ENCODE measurements at places on chromosomes 11 and 22.

- no peak for DNase-seq
Observed at GRCh38 chr11:4704790-4705334, 278 bp downstream of the MMP26 start.

GRCh38 chr11:117175104-117175503, 3.4 kb upstream of the SIDT2 start:
- no peak for DNase-seq

DNA sequence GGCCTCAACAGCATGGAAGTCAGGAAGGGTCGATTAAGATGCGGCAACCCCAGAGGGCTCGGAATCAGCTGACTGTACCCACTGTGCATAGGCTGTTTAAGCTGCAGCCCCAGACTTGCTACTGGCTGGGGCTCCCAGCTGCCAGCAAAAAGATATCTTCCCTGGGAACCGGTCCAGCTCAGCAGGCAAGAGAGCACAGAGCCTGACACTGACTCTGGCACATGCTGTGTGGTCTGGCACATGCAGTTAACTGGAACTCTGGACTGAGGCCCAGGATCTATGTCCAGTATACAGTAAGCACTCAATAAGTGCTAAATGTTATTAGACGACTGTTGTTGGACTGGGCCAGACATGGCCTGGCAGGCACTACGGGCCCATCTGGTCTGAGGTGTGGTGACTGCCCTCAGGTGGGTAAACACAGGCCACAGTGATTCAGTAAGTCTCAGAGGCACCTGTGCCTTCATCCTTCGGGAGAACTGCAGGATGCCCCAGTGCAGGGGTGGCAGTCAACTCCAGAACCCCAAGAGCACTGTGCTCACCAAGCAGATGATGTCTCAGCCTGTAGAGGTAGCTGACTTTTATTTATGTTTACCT, 87.6 kb downstream of the LARGE1 start:
- no peak for DNase-seq

GRCh38 chr22:41290262-41291221, 4.6 kb upstream of the RANGAP1 start:
- DNase-seq: no peak

DNA sequence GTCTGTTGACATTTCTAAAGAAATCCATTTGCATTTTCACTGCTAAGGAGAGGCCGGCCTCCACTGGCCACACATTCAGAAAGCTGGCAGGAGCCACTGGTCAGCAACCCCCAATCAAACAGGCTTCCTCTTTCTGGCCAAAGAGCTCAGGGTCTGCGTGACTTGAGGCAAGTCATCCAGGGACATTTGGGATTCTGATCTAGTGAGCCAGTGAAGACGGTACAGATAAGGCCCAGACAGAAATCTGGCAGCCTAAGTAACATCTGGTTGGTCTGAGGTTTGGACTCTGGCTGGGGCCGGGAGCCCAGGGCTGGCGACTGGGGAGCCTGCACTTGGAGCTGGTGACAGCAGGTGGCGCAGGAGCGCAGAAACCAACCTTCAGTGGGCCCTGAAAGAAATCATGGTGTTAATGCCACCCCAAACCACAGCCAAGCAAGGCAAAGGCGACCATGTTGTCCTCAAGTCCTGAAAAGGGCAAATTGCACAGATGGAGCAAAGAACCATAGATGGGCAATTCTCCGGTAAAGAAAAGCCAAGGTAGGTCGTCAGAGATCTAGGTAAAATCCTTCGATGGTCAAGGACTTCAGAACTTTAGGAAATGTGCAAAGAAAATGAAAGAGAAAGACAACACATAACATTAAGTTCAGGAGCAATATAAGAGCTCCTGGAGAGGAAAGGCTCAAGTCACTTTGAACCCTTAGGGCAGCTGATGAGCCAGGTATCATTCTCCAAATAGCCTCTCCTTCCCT, 99.4 kb upstream of the BLID start:
- DNase-seq: no peak

DNA sequence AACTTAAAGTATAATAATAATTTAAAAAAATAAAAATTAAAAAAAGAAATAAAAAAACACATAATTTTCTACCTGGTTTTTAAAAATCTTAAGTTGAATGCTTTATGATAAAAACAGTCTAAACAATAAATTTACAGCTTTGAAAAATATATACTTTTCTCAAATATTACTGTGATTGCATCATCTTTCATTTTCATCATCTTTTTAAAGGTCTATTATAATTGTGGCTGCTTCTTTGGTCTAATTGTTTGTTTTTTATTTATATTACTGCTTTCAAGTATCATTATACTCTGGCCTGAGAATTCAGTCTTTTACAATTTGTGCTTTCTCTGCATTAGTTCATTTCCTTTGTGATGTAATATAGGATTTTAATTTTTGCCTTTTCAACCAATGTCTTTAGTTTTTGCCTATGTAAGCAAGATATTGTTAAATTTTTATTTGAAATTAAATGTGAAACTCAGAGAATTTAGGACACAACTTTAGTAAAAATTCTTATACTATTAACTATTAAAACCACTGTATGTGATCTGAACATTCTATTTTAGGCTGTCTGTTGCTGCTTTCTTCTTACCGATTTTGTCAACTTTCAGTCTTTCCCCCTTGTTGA, 7.3 kb downstream of the CYP2R1 start:
- DNase-seq: no peak

- no peak for DNase-seq
Observed at GRCh38 chr11:85766721-85767161, 44.2 kb downstream of the SYTL2 start.

DNA sequence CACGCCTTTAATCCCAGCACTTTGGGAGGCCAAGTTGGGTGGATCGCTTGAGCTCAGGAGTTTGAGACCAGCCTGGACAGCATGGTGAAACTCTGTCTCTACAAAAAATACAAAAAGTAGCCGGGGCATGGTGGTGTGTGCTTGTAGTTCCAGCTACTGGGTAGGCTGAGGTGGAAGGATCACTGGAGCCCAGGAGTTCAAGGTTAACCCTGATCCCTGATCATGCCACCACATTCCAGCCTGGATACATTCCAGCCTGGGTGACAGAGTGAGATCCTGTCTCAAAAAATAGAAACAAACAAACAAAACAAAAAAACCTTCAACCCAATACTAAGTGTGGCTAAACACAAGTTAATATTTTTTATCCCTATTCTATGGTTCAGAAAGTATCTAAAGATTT, 66.4 kb upstream of the CLNS1A start:
- no peak for DNase-seq

DNA sequence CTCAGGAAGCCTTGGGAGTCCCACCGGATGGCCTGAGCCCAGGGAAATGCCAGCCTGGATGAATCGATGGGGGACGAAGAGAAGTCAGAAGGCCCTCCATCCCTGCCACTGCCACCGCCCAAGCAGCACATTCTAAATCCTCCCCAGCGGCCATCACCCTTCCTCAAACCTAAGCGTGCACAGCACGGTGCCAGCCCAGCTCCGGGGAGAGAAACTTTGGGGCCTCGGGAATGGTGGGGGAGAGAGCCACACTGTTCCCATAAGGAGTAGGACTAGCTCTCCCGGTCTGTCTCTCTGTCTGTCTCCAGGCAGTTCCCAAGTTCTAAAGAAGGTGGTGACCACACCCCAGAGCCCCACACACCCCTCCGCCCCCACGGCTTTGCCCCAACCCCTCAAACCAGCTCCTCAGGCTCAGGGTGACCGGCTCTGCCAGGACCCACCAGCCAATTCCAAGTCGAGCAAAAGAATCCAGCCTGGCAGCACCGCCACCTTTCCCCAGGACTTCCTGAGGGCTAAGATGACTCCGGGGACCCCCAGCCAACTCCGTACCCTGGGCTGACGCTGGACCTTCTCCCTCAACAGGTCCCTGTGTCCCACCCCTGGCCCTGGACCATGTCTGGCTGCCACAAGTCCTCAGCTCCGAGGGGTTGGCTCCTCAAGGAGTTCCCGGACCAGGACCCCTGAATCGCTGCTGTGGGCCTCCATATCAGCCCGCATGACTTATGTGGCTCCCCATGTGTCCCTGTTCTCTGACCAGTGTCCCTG, 2.7 kb downstream of the AHNAK start:
- no peak for DNase-seq

- DNase-seq: no peak
Observed at GRCh38 chr11:32794439-32794838, at the start of gene CCDC73. TSS of gene CCDC73 (minus strand) at chr11:32794662. CDS start at chr11:32760243, 34,419 bp downstream.

DNA sequence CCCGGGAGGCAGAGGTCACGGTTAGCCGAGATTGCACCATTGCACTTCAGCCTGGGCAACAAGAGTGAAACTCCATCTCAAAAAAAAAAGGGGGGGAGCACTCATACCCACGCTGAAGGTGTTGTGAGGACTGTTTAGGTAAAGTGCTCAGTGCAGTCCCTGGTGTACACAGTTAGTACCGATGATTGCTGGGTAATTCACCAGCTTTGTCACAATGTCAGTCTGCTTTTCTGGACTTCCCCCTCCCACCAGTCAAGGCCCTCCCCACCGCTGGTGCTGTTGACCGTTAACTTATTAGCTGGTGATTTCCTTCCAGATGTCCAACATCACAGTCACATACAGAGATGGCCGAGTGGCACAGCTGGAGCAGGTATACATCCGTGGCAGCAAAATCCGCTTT, 11.9 kb downstream of the SNRPD3 start:
- no peak for DNase-seq

DNA sequence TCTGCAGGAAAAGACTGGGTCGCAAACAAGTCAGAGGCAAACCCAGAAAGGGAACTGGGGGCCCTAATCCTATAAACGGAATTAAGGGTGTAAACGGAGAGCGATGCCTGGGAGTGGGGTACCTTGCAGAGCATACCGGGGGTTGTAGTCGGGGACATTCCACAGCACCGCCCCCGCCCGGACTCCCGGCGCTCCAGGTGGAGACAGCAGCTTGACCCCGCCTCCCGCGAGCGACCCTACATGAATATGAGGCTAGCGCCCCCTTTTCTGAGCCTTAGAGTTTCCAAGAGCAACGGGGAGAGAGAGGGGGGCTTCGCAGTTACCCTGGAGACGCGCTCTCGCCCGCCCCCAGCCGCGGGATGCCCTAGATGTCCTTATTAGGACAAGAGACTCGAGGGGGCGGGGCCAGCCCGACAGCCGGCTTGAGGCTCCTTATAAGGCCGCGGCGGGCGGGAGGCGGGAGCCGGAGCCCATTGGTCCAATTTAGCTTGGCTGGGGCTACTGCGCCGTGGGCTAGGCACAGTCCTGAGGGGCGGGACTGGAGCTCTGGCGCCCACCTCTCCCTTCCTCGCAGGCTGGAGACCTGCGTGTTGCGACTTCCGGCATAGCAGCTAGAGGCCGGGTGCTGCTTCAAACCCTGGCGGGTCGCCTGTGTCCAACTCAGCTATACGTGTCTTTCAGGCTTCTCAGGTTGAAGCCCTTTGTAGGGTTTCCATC, 980 bp upstream of the MUS81 start:
- DNase-seq: peak; percentile 97

- DNase-seq: no peak
Observed at GRCh38 chr22:40484906-40485669, 114.7 kb downstream of the SGSM3 start.

GRCh38 chr22:50483977-50484853, 2.4 kb upstream of the MIOX start:
- DNase-seq: no peak

DNA sequence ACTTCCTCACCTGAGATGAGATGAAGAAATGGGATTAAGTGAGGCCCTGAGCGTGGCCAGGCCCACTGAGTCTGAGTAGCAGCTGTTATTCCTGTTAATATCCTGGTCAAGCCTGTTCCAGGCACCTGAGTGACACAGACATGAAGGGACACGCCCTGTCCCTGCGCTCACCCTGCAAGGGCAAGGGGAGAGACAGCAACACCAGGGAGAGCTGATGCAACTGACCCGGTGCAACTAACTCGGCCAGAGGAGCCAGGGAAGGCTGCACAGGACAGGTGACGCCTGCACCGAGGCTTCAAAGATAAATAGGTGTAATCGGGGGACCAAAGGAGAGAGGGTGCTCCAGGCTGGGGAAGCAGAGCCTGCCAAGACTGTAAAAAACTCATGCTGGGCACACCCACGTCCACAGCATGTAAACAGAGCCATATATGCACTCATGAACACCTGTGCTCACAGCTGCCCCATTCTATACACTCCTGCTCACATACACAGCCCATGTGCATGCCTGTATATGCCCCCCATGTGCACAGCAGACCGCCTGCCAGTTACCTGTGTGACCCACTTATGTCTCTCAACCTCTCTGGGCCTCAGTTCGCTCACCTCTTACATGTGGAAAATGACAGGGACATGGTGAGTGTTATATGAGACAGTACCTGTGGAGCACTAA, 22.8 kb upstream of the GCAT start:
- DNase-seq: no peak

- no peak for DNase-seq
Observed at GRCh38 chr22:23773483-23774113, 949 bp downstream of the MMP11 start.

DNA sequence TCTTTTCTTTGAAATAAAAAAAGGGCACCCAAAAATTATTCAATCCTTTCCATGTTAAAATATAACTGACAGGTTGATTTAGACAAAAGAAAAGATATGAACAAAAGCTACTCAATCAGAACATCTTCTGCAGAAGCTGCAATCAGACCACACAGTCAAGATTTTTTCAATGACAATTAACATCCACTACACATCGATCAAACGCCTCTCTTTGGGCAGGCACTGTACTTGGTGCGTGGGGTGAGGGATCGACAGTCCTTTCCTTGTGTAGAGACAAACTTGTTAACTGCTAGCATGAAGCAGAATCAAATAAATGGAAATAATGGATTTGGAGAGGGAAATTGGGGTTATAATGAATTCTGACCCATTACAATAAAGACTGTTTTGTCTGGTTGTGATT, 71.2 kb upstream of the SESN3 start:
- DNase-seq: no peak

DNA sequence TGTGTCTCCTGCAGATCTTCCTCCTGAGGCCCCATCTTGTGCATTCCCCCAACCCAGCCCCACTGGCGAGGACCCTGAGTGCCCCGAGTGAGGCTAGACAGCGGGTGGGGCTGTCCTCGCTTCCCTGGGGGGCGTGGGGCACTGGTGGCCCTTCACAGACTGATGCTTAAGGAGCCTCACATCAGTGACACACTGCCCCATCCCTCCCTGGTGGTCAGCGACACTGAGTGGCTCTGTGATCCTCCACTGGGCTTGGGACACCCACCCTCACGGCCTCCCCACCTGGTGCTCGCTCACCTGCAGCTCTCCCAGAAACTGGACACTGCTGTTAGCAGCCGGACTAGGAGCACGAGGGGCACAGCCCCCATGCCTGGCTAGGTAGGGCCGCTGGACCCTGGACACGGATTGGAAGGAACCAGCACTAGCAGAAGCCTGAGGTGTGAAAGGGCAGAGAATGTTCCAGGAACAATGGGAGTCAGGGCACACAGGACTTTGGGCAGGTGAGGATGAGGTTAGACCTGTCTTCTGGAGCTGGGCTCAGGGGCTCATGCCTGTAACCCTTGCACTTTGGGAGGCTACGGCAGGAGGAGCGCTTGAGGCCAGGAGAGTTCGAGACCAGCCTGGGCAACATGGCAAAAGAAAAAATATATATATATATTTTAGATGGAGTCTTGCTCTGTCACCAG, 23.2 kb upstream of the TXNRD2 start:
- DNase-seq: no peak

DNA sequence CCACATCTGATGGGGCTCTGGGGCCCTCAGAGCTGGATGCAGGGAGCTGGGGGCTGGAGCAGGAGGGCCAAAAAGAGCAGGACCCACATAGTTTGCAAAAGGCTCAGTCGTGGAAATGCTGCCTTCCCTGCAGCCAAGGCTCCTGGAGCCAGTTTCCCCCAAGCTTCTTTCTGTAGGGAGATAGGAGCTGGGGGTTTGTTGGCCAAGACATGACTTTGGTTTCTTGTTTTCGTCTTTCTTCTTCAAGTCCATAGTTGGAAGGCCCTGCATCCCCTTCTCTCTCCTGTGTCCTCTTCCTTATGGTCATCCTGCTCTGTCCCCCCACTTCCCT, 36.3 kb downstream of the IGF2 start:
- no peak for DNase-seq

- DNase-seq: no peak
Observed at GRCh38 chr22:38737302-38738060, 18.3 kb downstream of the SUN2 start.
